PC-3 (cell line): ENCODE measurements at places on chromosomes 7 and 10.
A peak's percentile ranks its signal among the peaks of the same experiment; 100 is the strongest.

- peaks cover 66% of the 10 kb centered on the region for H3K4me1 ChIP-seq
- peak overlapping the region; percentile 1; the same call in 1 of the 2 replicates for H3K27ac ChIP-seq
- no peaks in the 10 kb centered on the region for H3K27me3 ChIP-seq
- no peaks in the 10 kb centered on the region for H3K36me3 ChIP-seq
Measured at GRCh38 chr10:78806681-78807221, 262.0 kb upstream of the ZMIZ1 start.

DNA sequence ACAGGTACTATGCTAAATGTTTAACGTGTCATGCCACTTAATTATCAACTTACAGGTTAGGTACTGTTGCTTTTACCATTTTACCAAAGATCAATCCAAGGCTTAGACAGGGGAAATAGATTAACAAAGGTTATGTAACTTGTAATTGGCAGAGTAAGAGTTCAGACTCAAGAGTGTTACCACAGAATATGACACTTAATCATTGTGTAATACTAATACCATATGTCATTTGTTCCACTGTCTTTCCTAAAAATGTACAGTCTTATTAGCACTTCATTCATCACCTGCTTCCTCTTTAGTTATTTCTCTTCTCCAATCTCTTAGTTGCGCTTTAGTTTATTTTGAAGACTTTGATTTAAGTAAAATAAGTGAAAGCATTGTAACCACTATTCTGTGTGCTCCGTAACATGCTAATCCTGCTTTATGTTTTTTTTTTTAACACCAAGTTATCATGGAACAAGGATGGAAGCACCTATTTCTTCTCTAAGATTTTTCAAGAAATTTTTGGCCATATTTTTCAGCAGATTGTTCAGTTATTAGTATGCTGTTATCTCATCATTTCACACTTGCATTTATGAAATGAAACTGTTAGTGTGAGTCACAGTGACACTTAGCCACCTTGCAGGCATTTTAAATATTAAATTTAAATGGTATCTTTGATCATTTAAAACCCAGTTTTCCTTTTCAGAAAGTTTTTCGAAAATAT lies 197.3 kb downstream of the PHF14 start:
- H3K27me3 ChIP-seq, result no peaks in the 10 kb centered on the region
- no peak overlapping the region for H3K27ac ChIP-seq
- H3K36me3 ChIP-seq, result no peaks in the 10 kb centered on the region
- DNase-seq, result no peak

DNA sequence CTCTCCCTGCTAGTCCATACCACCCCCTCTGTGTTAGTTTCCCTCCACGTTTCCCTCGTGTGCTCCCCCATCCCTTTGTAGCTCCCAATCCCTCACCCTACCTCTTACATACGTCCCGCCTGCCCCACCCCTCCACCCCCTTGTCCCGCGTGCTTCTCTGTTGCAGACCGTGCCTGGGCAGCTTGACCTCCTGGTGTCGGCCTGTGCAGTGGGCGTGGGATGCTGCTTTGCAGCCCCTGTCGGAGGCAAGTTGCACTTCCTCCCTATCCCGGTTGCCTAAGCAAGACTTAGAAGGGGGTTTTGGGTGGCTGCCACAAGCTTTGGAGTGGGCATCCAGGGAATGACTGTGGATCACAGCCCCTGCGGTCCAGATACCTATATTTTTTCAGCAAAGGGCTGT lies 7.7 kb downstream of the CLCN1 start:
- no peak overlapping the region for H3K27ac ChIP-seq
- no peak overlapping the region for H3K4me3 ChIP-seq
- H3K36me3 ChIP-seq, result no peaks in the 10 kb centered on the region
- DNase-seq, result no peak
- H3K4me1 ChIP-seq, result peaks cover 33% of the 10 kb centered on the region

GRCh38 chr10:71799608-71800453 lies 26.5 kb upstream of the VSIR start:
- H3K27me3 ChIP-seq, result no peaks in the 10 kb centered on the region
- no peaks in the 10 kb centered on the region for H3K4me1 ChIP-seq
- no peak for DNase-seq
- H3K27ac ChIP-seq, result no peak overlapping the region

DNA sequence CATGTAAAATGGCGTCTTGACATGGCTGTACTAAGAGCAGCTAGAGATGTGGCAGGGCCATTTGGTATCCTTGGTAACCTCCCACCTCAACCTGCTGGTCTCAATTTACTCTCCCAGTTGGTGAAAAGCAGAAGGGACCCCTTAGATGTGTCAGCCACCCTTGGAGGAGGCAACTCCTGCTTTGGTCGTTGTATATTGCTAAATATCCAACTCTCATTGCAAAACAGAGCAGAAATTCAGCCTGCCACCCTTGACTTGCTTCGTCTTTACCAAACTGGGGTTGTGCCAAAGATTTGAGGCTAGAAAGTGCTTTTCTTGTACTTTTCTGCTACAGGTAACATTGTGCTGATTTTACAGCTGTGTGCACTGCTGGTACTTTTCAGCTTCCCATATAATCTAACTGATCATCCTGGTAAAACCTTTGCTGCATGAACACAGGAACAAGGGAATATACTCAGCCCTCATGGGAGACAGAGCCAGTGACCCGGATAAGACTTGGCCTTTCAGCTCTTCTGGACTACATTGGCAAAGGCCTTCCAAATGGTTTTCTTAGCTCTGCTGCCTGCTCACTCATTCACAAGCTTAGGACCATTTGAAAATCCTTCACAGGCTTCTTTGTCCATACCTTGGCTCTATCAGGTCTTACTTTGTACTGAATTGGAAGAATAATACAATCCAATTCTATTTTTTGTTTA lies 2.2 kb upstream of the VSTM4 start:
- H3K4me1 ChIP-seq, result no peaks in the 10 kb centered on the region
- peaks cover 84% of the 10 kb centered on the region for H3K27me3 ChIP-seq
- H3K27ac ChIP-seq, result no peak overlapping the region
- no peak for DNase-seq
